Vagina (tissue), 2 donors: ENCODE measurements at places on chromosomes 5 and 9.

GRCh38 chr5:40932766-40933165 lies 23.5 kb downstream of the C7 start:
- DNase-seq, result no peak

- no peak for DNase-seq
Measured at GRCh38 chr5:118791926-118792734, 196.2 kb downstream of the DTWD2 start.

DNA sequence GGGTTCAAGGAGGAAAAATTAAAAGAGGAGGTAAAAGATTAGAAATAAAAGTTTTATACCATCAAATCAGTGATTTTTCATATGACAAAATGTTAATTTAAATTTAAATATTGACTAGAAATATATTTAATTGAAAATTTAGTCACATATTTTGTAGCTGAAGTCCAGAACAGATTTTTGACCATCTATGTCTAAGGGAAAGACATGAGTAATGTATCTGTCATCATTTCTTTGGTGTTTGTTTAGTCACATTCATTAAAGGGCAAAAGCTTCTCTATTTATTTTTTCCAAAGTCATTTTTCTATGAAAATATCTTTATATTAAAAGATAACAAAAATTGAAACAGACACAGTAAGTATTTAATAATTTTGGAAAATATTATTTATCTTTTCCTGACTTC lies 252.0 kb upstream of the ISL1 start:
- no peak for DNase-seq

DNA sequence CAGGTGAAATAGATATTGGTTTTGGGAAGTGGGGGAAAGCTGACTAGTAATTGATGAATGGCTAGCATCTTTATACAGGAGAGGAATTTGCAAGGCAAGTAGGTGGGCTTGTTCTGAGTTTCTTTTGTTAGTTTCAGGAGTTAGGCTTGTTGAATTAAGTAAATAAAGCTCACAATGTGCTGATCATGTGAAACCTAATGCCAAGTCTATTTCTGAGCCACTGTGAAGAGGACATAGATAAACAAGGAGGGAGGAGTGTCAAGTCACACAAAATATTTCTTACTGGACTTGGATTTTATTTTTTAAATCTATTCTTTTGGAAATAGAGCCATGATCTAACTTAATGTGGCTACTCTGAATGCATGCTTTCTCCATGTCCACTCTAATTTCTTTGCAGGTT lies 19.9 kb downstream of the GDA start:
- DNase-seq, result no peak

DNA sequence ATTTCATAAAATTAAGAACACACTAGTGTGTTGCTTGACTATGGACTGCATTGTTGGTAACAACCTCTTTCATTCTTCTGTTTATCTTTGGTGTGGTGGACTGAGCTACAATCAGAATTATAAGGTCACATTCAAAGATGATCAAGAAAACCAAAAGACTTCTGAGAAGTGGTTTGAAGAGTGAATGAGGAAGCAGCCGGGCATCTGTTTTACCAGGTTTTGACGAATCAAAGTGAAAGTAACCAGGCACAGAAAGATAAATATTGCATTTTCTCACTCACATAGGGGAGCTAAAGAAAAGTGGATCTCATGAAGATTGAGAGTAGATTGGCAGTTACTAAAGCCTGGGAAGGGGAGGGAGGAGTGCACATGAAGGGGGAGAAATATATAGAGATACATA lies 589.1 kb downstream of the ZNF608 start:
- DNase-seq, result no peak

DNA sequence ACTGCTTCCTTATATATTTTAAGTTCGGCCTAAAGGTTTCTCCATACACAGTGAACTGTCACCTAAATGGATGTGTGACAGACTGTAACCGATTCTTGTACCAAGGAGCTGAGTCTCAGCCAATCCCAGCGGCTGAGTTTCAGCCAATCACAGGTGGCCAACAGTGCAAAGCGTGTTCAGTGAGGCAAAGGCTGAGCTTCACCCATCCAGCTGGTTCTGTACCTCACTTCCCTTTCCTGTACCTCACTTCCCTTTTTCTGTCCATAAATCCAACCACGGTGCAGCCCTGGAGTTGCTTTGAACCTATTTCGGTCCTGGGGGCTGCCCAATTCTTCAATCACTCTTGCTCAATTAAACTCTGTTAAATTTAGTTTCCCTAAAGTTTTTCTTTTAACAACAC lies 15.7 kb upstream of the TBC1D9B start:
- DNase-seq, result no peak

DNA sequence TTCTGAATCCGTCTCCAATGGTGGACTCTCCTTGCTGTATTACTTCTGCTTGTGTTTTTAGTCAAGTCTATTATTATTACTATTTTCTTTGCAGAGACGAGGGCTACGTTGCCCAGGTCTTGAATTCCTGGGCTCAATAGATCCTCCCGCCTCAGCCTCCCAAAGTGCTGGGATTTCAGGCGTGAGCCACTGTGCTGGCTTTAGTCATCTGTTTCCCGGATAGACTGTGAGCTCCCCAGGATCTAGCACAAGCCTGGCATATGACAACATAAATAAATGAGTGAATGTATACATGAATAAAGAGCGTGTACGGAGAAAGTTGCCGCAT lies 439 bp upstream of the DDX46 start:
- DNase-seq, result no peak

GRCh38 chr5:38795986-38796741 lies 49.6 kb upstream of the OSMR start:
- DNase-seq, result no peak

GRCh38 chr5:114924769-114925168 lies 244.9 kb downstream of the TRIM36 start:
- DNase-seq, result no peak

GRCh38 chr9:127735530-127736185 lies 564 bp upstream of the TOR2A start:
- DNase-seq, result no peak

DNA sequence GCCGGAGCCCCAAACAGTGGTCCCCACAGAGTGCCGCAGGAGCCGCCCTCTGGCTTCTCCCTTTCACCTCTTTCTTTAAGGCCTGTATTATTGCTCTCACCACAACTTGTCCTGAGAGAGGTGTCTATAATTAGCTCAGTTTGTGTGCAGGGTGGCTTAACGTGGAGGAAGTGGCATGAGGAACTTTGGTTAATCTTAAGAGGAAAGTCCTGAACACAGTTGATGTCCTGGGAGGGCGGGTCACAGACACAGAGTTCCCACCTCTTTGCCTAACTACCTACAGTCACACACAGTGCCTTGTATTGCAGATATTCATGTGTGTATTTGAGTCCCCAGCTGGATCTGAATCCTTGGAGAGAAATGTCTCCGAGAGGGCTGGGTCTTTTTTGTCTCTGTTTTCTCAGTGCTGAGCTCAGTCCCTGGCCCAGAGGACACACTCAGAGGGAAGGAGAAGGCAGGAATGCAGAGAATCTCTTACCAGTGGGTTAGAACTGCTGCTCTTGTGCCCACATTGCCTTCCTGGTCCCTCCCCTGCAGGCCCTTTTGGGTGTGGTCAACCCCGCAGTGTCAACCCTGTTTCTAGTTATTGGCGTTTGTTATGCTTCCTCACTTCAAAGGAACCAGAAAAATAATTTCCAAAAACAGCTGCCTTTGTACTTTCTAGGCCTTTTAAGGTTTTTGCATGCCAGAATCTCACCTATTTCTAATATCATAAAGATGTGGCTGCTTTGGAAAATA lies 392.5 kb downstream of the KDM4C start:
- no peak for DNase-seq

DNA sequence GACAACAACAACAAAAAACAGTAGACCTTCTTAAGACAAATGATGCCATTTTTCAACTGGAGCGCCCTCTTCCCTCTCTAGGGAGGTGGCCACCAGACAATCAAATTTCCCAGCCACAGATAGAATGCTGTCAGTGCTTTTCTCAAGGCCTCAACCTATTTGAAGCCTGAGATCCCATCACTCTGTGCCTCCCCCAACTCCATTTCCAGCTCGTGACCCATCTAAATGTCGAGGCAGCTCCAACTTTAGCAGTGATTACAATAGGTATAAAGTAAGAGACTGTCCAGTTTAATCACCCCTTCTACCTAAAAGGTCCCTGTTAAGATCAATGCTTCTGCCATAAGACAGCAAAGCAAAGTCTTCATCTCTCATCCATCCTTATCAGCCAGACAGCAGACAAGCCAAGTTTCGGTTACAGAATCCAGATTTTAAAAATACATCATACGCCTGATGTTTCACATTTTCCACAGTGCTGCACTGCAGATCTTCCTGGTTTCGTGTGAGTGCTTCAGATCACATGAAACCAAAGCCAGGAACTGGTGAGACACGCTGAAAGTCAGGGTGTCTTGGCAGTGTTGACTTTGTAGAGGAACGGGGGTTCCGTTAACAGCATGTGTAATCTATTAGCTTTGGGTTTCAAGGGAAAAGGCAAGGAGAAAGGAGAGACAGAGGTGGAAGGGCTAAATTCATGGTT lies 447.8 kb downstream of the ENC1 start:
- no peak for DNase-seq

DNA sequence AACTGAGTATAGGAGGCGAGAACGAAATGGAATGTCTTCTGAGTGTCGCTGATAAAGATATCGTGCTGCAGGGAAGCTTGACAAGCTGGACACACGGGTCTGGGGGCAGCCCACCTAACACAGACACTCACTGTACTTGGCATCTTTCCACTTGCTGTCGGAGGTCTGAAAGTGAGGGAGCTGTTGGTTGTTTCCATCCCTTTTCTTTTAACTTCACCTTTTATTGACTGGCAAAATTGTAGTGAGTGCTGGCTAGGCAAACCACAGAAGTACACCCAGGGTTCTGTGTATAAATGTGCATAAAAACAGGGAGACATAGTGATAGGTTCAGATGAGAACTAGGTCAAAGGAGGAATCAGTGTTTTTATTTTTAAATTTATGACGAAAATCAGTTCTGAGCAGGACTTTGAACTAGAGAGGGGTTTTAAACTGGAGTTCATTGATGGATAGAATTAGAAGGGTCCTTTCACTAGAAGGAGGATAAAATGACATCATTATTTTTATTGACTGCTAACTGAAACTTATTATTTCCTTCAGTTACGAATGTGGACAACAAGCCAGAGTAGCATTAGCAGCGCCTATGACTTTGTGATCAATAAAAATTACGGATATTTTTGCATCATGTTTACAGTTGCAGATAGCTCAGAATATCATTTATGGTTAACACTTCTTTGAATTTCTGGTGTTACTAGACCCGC lies 817 bp downstream of the GAPVD1 start:
- no peak for DNase-seq

DNA sequence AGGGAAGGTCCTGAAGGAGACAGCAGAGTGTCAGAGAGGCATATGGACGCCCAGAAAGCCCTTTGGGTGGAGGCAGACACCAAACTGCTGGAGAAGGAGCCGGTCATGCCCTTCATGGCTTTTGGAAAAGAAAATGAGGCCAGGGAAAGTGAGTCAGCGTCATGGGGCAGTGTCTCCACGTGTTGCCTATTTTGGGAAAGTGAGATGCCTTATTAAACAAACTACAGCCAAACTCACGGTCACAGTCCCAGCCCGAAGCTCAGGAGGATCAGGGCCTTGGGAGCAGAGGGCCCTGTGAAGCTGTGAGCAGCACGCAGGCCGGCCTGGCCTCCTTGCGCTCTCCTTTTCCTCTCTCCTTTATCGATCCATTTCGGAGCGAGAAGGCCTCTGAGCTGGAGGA lies 25.0 kb downstream of the RGS3 start:
- DNase-seq, result no peak

DNA sequence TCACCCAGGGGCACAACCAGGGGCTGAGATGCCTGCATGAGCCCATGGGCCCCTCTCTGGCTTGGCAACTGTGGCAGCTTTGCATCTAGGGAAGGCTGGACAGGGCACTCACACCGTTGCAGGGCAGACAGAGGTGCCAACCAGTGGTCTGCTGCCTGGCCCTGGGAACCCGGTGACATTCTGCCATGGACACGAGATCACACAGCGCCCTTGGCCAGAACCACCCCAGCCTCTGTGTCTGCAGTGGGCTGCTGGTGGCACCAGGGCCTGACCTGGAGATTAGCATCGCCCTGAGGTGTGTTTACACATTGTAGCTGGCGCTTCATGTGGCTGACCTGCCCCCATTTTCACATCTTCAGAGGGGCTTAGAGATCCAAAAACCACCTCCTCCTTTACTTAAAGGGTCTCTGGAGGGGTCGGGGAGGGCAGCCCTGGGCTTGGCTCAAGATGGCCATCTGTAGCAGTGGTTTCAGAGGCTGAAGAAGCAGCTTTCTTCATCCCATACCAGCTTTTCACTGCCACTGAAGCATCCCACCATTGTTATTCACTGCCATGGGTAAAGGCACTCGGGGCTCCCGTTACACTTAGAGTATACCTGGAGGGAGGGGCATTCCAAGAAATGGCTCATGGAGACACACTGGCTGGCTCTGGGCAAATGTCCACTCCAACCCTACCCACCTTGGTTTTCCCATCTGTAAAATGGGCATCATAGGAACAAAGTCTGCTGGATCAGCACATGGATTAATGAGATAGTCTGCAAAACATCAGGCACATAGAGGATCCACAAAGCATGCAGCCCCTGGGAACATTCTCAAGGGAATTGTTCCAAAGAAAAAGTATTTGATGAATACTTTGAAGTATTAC lies 11.4 kb downstream of the DCANP1 start:
- no peak for DNase-seq

- no peak for DNase-seq
Measured at GRCh38 chr5:173201636-173202265, 33.3 kb downstream of the NKX2-5 start.

- DNase-seq, result no peak
Measured at GRCh38 chr5:99879791-99880511, 655.2 kb upstream of the FAM174A start.

- DNase-seq, result no peak
Measured at GRCh38 chr5:136006761-136007251, 22.0 kb upstream of the TGFBI start.

DNA sequence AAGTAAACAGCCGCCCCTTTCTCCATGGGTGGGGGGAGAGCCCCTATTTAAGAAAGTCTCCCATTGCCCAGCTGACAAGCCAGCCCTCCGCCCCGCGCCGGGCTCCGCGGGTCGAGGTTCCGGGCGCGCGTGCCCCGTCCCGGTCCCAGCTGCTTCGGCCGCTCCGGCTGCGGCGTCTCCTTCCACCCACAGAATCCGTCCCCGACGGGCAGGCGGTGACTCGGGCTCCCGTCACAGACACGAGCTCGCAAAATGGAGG lies 223 bp downstream of the NR3C1 start:
- DNase-seq, result no peak

GRCh38 chr9:37452611-37453010 lies 12.6 kb downstream of the ZBTB5 start:
- DNase-seq, result no peak

GRCh38 chr5:157159209-157159751 lies 6.8 kb downstream of the GARIN3 start:
- no peak for DNase-seq

DNA sequence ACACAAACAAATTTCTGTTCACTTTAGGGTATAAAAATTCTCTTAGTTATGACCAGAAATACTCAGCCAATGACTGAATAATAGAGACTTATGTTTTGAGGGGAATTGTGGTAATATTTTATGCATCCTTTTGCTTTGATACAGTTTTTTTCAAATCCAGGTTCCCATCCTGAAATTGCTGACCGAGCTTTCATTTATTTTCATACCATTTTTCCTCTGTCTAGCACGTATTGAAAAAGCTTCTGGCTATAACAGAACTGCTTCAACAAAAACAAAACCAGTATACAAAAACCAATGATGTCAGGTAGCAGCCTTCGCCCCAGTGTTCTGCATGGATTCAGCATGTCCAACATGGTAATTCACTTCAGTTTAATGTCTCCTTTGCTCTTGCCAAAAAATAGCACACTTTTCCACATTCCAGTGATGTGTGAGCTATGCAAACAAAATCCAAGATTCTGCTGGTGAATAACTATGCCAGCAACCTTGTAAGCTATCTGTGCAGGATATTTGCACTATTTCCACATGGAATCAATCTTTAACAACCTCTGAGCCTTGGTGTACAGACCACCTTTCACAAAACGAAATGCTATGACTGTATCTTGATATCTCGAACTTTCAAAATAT lies 22.0 kb downstream of the CCNH start:
- no peak for DNase-seq
